ENCODE measurements at places on chromosomes 2 and 18. TPM values are rescaled to one million over a fixed set of nuclear protein-coding genes. Genes with fewer than 3 reads are reported as not detected.

Gene DAW1
- 15.2 TPM for total RNA-seq

Gene GPR45
- not detected for total RNA-seq

Gene AFF3
- not detected for total RNA-seq

Gene POTEJ
- 0.09 TPM for total RNA-seq

Gene CROCC2
- not detected for total RNA-seq

Gene MYO3B
- not detected for total RNA-seq

Gene MIB1
- total RNA-seq: 64.5 TPM

Gene UGT1A5
- not detected for total RNA-seq

Gene SDC1
- total RNA-seq: 0.47 TPM

Gene ST8SIA5
- total RNA-seq: under 0.01 TPM

Gene TXNDC2
- not detected for total RNA-seq

Gene TBR1
- total RNA-seq: under 0.01 TPM

Gene FAM228A
- total RNA-seq: 0.28 TPM

Gene BCL2
- 2.2 TPM for total RNA-seq

Gene DCDC2C
- total RNA-seq: not detected

Gene LRRTM4
- not detected for total RNA-seq

Gene KCNG2
- not detected for total RNA-seq

Gene RETREG2
- 53.6 TPM for total RNA-seq

Gene HOXD10
- total RNA-seq: not detected

Gene AQP12A
- not detected for total RNA-seq

Gene LYPD1
- total RNA-seq: 104 TPM

Gene ZNF532
- total RNA-seq: 28.3 TPM

Gene KLHL14
- not detected for total RNA-seq

Gene ROCK1
- 37.3 TPM for total RNA-seq

Gene REG1B
- total RNA-seq: not detected

Gene CREG2
- total RNA-seq: 0.72 TPM

Gene PIEZO2
- 56.4 TPM for total RNA-seq

Gene CDK5R2
- total RNA-seq: not detected
